NCI-H2081 (cell line): ENCODE measurements at places on chromosomes 5 and 9.
A peak's percentile ranks its signal among the peaks of the same experiment; 100 is the strongest.

- DNase-seq = no peak
Observed at GRCh38 chr5:32426440-32427151, 17.9 kb downstream of the ZFR start.

DNA sequence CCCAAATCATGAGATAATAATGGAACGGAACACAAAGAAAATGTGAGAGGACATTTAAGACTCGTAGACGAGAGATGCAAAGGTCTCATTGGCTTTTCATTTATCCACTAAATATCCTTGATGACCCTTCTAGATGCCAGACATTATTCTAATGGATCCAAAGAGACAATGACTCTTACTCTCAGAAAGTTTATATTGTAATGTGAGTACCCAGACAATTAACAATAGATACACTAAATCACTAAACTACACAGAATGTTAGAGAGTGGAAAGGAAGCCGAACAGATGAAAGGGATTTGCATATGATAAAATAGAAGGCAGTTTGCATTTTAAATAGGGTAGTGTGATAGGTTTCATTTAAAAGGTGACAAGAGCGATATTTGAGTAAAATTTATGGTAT is 973.3 kb downstream of the TAF11L14 start:
- no peak for DNase-seq

GRCh38 chr9:109250311-109250741 is 70.5 kb downstream of the EPB41L4B start:
- DNase-seq = peak; percentile 28

GRCh38 chr5:91293131-91293530 is 90.0 kb downstream of the ARRDC3 start:
- no peak for DNase-seq

- no peak for DNase-seq
Observed at GRCh38 chr5:168404365-168404764, 81.9 kb upstream of the RARS1 start.
